CD4-positive, alpha-beta T cell (primary cell): ENCODE measurements at places on chromosomes 16 and 17.
A peak's percentile ranks its signal among the peaks of the same experiment; 100 is the strongest.

- DNase-seq: no peak
Measured at GRCh38 chr17:60305141-60305540, 86.8 kb downstream of the USP32 start.

DNA sequence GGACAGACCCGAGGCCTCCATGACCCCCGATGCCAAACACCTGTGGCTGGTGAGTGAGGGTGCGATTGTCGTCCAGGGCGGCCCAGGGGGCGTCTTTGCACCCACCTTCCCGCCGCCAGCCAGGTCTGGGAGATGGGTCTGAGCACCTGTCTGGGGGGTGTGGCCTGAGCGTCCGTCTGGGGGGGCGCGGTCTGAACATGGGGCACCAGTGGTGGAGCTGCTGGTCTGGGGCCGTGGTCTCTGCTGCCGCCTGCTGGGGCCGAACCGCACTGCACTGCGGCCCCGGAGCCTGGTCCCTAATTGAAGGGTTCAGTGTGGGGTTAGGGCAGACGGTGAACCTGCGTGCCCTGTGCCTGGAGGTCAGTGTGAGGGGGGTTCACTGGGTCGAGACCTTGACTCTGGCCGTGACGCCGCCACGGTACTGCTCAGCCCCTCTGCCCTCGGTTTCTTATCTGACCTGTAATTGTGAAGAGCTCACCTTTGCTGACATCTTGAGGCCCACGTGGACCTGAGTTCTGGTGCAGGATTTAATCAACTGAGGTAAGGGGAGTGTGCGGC lies 12.6 kb upstream of the TCF25 start:
- peak; percentile 84 for DNase-seq

- peak; percentile 14 for DNase-seq
Measured at GRCh38 chr17:41419716-41420115, 4.7 kb downstream of the KRT37 start.

DNA sequence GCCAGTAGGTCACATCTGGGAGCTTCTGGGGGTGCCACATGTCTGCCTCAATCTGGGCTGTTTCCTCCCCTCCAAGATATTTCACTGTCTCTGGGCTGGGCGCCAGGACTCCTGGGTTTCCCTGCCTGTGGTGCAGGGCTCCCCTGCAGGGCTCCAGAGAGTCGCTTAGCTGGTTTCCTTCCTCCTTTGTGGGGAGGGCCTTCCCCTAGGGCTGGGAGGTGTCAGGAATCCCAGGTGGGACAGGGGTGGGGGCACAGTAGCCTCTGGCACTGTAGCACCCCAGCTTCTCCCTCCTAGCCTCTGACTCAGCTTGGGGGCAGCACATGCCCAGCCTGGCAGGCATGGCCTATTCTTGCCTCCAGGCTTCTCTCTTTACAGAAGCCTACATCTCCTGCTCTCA lies 2.6 kb downstream of the RARA start:
- no peak for DNase-seq

GRCh38 chr17:21029036-21029435 lies 13.8 kb downstream of the USP22 start:
- no peak for DNase-seq

DNA sequence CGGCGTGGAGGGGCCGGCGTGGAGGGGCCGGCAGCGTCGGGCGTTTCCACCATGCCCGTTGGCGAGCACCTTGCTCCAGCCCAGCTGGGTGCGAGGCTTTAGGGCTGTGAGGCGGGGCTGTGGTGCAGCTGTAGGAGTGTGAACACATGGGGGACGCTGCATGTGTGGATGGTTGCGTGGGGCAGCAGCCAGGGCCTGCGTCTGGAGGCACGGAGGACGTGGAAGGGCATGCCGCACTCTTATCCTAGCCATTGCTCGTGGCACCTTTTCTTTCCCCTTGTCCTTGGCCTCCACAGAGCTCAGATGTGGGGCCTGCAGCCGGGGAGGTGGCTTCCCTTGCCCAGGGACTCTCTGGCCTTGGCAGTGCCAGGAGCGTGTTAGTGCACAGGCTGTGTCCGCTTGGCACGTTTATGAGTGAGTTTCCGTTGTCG lies 47.8 kb downstream of the PDPK1 start:
- no peak for DNase-seq

DNA sequence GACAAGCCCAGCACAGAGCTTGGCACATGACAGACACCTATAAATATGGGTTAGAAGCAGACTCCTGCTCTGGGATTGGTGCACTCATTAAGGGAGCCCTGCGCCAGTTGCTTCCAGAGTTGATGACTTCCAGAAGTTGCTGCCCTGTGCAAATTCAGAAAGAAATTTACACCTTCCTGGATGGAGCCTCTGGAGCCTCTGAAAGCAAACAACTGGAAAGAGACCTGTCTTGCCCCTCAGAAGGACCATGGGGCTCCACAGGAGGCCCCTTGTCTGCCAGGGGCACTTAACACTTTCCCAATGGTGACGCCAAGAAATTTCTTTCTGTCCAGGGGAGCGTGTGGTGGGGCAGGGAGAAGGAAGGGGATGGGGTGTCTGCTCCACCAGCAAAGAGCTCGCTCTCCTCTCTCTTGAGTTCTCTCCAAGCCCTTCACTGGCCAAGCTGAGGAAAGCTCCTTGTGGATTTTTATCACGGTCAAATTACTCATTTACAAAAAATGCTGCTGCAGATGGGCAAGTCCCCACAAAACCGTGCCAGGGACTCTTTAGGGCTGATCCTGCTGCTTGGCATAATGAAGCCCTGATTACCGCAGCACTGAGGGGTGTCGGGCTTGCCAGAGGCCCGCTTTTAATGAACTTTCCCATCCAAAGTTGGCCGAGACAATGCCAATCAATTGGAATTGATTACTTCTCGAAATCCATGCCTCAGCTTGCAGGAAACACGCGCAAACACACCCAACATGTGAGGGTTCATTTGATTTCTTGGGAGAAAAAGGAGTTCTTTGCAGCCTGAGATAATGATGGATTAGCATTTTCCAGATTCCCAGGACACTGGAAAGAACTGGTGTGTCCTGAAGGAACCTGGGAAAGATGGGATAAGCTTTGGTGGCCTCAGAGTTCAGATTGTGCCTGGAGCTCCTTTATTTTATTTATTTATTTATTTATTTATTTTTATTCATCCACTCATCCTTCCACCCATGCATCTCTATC lies 583.6 kb upstream of the CDH5 start:
- no peak for DNase-seq

DNA sequence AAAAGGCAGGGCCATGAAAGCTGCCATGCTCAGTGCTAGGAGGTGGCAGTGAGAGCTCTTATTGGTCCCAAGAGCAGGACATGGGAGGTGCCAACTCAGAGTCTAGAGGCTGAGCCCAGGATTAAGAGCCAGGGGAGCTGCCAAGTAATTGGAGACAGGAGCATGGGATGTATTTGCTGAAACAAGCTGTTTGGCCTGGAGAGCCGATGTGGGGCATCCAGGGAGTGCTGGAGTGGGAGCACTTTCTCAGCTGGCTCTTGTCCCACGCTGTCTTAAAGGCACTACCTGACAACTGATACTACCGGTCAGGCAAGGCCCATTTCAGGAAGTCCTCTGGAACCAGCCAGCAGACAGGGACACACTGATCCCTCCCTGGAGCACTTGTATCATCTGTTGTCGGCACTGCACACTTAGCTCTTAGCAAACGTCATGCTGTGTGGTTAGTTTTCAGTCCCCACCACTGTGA lies 19.3 kb downstream of the ANKFN1 start:
- no peak for DNase-seq

- no peak for DNase-seq
Measured at GRCh38 chr16:13856398-13856797, 63.6 kb upstream of the ERCC4 start.

GRCh38 chr16:17529982-17530760 lies 59.4 kb upstream of the XYLT1 start:
- DNase-seq: peak; percentile 81

DNA sequence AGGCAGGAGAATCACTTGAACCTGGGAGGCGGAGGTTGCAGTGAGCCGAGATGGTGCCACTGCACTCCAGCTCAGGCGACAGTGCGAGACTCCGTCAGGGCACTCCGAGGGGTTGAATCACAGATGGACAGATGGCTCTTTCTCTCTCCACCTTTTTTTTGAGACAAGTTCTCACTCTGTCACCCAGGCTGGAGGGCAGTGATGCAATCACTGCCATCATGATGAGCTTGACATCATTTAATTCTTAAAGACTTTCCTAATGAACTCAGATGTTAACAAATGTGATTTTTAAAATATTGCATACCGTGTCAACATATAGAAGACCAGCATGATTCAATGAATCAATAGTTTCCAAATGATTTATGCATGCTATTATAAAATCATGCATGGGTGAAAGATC lies 3.5 kb downstream of the GDPD1 start:
- DNase-seq: no peak

GRCh38 chr17:10318535-10318934 lies 54.3 kb downstream of the MYH13 start:
- DNase-seq: no peak

GRCh38 chr17:72122765-72123529 lies 2.1 kb downstream of the SOX9 start:
- no peak for DNase-seq

DNA sequence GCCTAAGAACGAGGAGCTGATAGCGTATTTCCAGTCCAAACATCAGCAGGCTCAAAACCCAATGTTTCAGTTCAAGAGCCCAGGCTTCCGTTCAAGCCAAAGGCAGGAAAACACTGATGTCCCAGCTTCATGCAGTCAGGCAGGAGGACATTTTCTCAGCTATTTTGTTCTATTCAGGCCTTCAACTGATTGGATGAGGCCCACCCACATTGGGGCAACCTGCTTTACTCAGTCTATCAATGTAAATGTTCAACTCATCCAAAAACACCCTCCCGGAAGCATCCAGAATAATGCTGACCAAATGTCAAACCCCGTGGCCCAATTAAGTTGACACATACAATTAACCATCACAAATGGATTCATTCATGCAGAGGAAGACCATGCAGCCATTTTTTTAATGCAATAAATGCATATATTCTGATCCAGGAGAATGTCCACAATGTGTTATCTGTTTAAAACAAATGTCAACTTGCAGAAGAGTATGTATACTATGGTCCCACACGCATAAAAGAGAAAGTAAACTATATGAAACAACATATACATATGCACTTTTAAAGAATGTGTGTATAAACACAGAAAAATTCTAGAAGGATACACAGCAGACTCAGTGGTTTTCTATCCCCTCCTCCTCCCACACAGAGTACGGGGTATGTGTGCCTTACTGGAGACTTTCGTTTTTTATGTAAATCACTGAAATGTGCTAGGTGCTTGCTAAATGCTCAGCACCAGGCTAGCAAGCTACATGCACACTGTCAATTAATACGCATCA lies 28.8 kb upstream of the DYNLRB2 start:
- no peak for DNase-seq

DNA sequence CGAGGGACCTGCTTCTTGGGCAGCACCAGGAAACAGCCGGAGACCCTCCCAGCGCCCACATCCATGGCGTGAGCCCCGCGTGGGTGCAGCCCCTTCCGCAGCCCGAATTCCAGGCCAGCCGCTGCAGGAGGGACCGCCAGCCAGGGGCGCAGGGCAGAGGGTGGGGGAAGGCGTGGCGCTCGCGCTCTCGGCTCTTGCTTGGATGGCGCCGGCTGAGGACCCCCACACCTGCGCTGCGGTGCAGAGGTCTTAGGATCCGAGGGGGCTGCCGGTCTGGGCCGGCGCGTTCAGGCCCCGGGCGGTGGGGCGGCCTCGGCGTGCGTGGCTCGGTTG lies 28.8 kb downstream of the ACTG1 start:
- no peak for DNase-seq

GRCh38 chr16:3042376-3042775 lies 4.0 kb upstream of the MMP25 start:
- DNase-seq: no peak

DNA sequence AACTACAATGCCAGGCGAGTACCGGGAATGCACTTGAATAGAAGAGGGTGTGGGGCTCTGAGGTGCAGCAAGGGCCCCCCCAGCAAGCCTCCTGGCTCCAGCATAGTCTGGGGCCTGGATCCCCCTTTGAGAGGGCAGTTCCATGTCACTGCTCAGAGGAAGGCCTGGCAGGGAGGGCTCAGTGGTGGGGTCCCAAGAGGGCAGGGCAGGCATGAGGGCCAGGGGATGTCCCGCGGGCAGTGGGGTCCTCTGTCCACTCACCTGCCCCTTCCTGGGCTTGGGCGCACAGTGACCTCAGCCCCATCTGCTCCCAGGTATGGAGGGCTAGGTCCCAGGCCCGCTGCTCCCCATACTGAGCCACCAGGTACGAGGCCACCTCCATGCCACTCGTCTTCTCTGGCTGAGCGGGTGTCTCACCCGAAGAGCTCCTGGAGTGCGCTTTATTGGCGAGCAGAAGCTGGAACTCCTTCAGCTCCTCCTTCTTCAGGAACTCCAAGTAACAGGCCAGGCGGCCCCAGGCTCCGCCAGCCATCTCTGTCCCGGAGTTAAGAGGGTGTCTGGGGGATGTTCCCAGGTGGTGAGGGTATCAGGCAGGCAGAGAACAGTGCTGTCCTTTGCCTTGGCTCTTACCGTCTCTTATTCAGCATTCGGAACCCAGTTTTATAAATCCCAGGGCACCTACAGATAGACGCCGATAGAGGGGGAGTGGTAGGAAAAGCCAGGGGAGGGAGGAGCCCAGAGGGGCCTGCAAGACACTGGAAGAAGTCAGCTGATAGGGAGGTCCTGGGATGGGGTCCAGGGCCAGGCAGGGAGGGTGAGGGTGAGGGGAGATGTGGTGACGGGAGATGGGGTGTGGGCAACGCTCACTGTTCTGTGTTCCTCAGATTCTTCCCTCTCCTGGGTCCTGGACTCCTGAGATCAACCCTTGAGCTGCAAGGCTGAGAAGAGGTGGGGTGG lies 605 bp downstream of the NLRP1 start:
- peak; percentile 42 for DNase-seq

GRCh38 chr17:50102164-50102991 lies 7.2 kb downstream of the PDK2 start:
- DNase-seq: no peak

GRCh38 chr17:48644910-48645557 lies 18.9 kb upstream of the HOXB9 start:
- DNase-seq: no peak

GRCh38 chr17:58918072-58918471 lies 162.4 kb downstream of the PPM1E start:
- DNase-seq: no peak

DNA sequence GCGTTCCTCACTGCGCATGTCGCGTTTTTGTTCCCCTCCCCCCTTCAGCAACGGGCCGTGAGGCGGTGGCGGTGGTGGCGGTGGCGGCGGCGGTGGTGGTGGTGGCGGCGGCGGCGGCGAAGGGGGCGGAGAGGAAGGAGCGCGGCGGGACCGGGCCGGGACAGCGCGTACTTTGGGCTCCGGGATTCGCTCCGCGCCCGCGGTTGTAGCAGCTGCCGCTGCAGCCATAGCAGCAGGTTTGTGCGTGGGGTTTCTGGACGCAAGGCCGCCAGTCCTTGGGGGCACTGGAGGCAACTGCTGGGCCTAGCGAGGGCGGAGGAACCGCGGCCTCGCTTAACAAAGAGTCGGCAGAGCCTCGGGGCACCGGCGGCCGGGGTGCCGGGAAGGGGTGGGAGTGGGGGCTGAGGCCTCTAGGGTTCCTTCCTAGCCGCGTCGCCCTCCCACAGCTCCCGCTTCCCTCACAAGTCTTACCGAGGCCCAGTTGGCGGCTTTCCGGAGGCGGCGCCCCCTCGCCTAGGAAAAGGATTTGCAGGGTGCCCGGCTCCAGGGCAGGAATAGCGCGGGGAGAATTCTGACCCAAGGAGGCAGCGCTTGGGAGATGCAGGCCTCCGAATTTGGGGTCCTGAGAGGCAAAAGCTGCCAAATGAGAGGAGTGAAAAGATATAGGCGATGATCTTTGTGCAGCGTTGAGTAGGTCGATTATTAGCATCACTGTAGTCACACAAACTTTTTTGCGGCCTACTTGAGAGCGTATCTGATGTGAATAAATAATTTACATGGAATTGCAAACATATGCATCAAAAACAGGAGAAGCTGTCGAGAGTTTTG lies at the start of gene DDX42:
TSS of gene DDX42 (plus strand) at position 30 of the 828 bp plus-strand sequence. CDS start 12,880 bp downstream, outside the sequence.
- peak; percentile 89 for DNase-seq

- no peak for DNase-seq
Measured at GRCh38 chr16:86821895-86822294, 243.5 kb downstream of the FOXL1 start.
